A673 (cell line): ENCODE measurements at places on chromosomes 16 and 17. TPM values are rescaled to one million over a fixed set of nuclear protein-coding genes. Genes with fewer than 3 reads are reported as not detected.

CMTM2 gene
- total RNA-seq, result not detected in 2 replicates

SPATA22 gene
- total RNA-seq, result not detected in 2 replicates

DPEP1 gene
- 0.49 and 0.52 TPM in 2 replicates for total RNA-seq

SOX8 gene
- total RNA-seq, result 1.4 and 2.0 TPM in 2 replicates

GRCh38 chr16:27385398-27385797 is 16.6 kb upstream of the IL21R start:
- no peak for DNase-seq
- H3K27ac ChIP-seq, result no peak overlapping the region
- no peak overlapping the region for H3K4me3 ChIP-seq

GRCh38 chr16:1645914-1646525 is 32.1 kb upstream of the JPT2 start:
- H3K4me3 ChIP-seq, result no peak overlapping the region
- H3K36me3 ChIP-seq, result peaks cover 22% of the 10 kb centered on the region
- no peaks in the 10 kb centered on the region for H3K27me3 ChIP-seq
- no peaks in the 10 kb centered on the region for H3K4me1 ChIP-seq
- DNase-seq, result peak; percentile 25
- peak overlapping the region; percentile 14 for H3K27ac ChIP-seq

- no peaks in the 10 kb centered on the region for H3K36me3 ChIP-seq
- no peak overlapping the region for H3K4me3 ChIP-seq
- DNase-seq, result no peak
Observed at GRCh38 chr16:87080571-87081167, 236.5 kb downstream of the C16orf95 start.

DNA sequence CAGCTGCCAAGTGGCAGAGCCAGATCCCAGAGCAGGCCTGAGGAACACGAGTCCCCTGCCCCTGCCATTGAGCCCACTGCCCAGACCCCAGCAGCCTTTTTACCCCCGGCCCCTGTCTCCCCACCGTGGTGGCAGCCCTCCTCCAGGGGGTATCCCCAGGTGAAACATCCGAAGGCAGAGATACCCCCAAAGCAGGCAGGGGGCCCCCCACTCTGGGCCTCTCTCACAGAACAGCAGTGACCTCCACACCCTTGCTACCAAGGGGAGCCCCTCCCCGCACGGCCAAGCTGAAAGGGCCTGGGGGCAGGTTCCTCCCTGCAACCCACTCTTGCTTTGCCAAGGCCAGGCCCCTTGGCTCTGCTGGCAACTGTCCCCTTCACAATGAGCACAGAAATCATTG is 142.2 kb downstream of the ENGASE start:
- H3K36me3 ChIP-seq, result no peaks in the 10 kb centered on the region
- no peak for DNase-seq
- no peaks in the 10 kb centered on the region for H3K4me1 ChIP-seq

- H3K36me3 ChIP-seq, result no peaks in the 10 kb centered on the region
- no peaks in the 10 kb centered on the region for H3K4me1 ChIP-seq
- H3K27me3 ChIP-seq, result no peaks in the 10 kb centered on the region
- H3K4me3 ChIP-seq, result no peak overlapping the region
- peak; percentile 9 for DNase-seq
Observed at GRCh38 chr17:13346996-13347762, 254.6 kb downstream of the HS3ST3A1 start.

GRCh38 chr17:50906443-50906842 is 40.3 kb upstream of the TOB1 start:
- H3K36me3 ChIP-seq, result no peaks in the 10 kb centered on the region
- peaks cover 13% of the 10 kb centered on the region for H3K4me1 ChIP-seq
- H3K4me3 ChIP-seq, result no peak overlapping the region
- H3K27me3 ChIP-seq, result no peaks in the 10 kb centered on the region
- no peak for DNase-seq

DNA sequence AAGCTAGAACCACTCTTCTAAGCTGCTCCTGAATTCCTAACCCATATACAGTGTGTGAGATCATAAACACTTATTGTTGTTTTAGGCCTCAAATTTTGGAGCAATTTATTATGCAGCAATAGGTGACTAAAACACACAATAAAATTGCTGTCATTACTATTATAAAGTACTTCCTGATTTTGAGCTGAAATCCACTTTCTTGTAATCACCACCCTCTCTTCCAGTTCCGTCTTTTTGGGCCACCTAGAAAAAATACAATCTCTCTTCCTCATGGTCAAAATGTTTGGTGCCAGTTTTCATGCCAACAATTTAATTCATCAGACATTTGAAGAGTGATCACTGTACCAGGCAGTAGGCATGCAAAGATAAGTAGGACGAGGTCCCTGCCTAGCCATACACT is 43.3 kb upstream of the NF1 start:
- no peaks in the 10 kb centered on the region for H3K4me1 ChIP-seq
- H3K4me3 ChIP-seq, result no peak overlapping the region
- no peaks in the 10 kb centered on the region for H3K36me3 ChIP-seq
- no peaks in the 10 kb centered on the region for H3K27me3 ChIP-seq
- H3K27ac ChIP-seq, result no peak overlapping the region

- H3K4me1 ChIP-seq, result peaks cover 36% of the 10 kb centered on the region
- H3K27ac ChIP-seq, result no peak overlapping the region
- peaks cover 11% of the 10 kb centered on the region for H3K36me3 ChIP-seq
Observed at GRCh38 chr17:82866590-82867191, 26.9 kb upstream of the ZNF750 start.

DNA sequence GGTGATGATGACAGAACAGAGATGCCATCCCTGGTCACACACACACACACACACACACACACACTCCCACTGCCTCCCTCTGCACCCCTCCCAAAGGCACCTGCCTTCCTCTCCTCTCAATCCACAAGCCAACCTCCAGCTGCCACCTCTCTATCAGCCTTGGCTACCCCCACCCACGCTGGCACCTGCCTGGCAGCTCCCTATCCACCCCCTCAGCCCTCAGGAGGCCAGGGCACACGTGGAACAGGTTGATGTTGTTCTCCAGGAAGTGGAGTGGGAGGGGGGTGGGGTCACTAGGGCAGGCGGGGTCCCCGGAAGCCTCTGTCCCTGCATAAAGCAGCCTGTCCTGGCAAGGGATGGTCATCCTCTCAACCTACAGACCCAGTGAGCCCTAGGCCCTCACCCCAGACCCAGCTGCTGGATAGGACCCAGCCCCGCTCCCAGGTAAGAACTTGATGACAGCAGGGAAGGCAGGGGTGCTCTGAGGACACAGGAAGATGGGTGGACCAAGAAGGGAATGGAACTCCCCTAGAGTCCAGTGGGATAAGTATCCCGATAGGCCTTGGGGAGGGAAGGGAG is at the start of gene GSDMA:
TSS of gene GSDMA (plus strand) at position 363 of the 579 bp plus-strand sequence. CDS start 2,684 bp downstream, outside the sequence.
- H3K36me3 ChIP-seq, result no peaks in the 10 kb centered on the region
- no peak within 1 kb of the TSS for H3K4me3 ChIP-seq
- H3K27ac ChIP-seq, result no peak within 1 kb of the TSS
- H3K27me3 ChIP-seq, result no peaks in the 10 kb centered on the region
- no peaks in the 10 kb centered on the region for H3K4me1 ChIP-seq

DNA sequence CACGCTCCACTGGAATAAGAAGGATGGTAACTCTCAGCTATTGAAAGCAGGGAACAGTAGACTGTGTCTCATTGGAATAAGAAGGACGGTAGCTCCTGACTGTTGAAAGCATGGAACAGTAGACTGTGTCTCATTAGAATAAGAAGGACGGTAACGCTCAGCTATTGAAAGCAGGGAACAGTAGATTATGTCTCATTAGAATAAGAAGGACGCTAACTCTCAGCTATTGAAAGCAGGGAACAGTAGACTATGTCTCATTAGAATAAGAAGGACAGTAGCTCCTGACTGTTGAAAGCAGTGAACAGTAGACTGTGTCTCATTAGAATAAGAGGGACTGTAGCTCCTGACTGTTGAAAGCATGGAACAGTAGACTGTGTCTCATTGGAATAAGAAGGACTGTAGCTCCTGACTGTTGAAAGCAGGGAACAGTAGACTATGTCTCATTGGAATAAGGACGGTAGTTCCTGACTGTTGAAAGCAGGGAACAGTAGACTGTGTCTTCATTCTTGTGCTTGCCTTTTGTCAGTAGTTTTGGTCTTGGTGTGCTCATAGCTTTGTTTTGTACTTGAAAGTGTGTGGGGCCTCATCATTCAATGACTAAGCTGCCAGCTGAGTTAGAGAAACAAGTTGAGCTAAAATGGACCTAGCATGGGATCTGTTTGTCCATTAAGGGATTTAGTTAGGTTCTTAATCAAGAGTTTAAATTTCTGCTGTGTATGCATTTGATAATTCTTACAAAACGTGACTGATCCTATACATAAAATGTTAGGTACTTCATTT is 58.5 kb downstream of the BANP start:
- H3K4me3 ChIP-seq, result no peak overlapping the region
- H3K27me3 ChIP-seq, result no peaks in the 10 kb centered on the region
- H3K36me3 ChIP-seq, result no peaks in the 10 kb centered on the region
- H3K4me1 ChIP-seq, result no peaks in the 10 kb centered on the region
- DNase-seq, result no peak
- H3K27ac ChIP-seq, result no peak overlapping the region

DNA sequence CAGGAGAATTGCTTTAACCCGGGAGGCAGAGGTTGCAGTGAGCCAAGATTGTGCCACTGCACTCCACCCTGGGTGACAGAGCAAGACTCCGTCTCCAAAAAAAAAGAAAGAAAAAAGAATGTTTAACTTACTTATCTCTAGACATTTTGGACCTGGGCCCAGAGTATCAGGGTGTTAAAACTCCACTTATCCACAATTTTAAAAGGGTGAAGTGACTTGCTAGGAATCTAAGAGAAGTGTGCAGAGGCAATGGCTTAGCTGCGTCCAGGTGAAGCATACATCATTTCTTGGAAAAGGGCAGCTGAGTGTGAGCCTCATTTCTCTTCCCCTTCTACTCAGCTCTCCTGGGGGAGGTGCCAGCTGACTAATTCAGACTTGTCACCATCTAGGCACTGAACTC is 25.1 kb downstream of the ALDH3A2 start:
- H3K27me3 ChIP-seq, result no peaks in the 10 kb centered on the region
- H3K27ac ChIP-seq, result no peak overlapping the region
- no peaks in the 10 kb centered on the region for H3K4me1 ChIP-seq
- H3K4me3 ChIP-seq, result no peak overlapping the region
- DNase-seq, result no peak
- H3K36me3 ChIP-seq, result peaks cover 11% of the 10 kb centered on the region

- DNase-seq, result no peak
- H3K4me1 ChIP-seq, result no peaks in the 10 kb centered on the region
- H3K36me3 ChIP-seq, result no peaks in the 10 kb centered on the region
- no peak overlapping the region for H3K27ac ChIP-seq
Observed at GRCh38 chr17:5759501-5759925, 175.2 kb upstream of the NLRP1 start.

- no peaks in the 10 kb centered on the region for H3K36me3 ChIP-seq
- peak within 1 kb of the TSS; percentile 60 for H3K4me3 ChIP-seq
- peak; percentile 57 for DNase-seq
- no peak within 1 kb of the TSS for H3K27ac ChIP-seq
Observed at GRCh38 chr17:16491703-16492612, at the start of gene LRRC75A. LRRC75A (minus strand) TSS chr17:16492193; CDS start chr17:16491990, 203 bp downstream.

- H3K27ac ChIP-seq, result no peak overlapping the region
- peaks cover 13% of the 10 kb centered on the region for H3K4me1 ChIP-seq
- no peak overlapping the region for H3K4me3 ChIP-seq
- H3K27me3 ChIP-seq, result no peaks in the 10 kb centered on the region
- no peak for DNase-seq
- H3K36me3 ChIP-seq, result no peaks in the 10 kb centered on the region
Observed at GRCh38 chr17:4901648-4902344, 1.1 kb downstream of the CHRNE start.

DNA sequence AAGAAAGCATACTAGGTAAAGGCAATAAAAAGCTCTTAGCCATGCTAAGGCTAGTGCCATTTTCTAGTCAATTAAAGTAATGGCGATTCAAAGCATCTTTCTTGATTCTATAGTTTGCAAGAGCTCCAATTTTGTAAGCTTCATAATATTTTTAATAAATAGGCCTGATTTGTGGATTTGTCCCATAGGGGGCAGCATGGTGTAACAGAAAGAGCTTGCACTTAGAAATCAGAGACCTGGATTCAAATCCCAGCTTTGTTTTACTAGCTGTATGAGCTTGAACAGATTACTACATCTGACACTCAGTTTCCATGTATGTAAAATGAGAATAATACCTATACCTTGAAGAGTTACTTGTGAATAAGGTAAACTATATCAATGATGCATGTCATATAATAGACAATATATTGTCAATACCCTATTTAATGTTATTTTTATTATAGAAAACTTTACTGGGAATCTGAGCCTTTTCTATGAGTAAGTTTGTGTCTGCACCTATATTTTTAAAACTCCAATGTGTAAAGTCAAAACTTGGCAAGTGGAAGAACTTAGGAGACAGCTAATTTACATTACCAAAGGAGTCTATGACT is 93.6 kb upstream of the NOG start:
- no peak overlapping the region for H3K27ac ChIP-seq
- peak; percentile 57 for DNase-seq
- no peaks in the 10 kb centered on the region for H3K27me3 ChIP-seq

GRCh38 chr17:53571342-53571741 is 251.4 kb upstream of the KIF2B start:
- H3K4me1 ChIP-seq, result no peaks in the 10 kb centered on the region
- H3K27ac ChIP-seq, result no peak overlapping the region
- H3K27me3 ChIP-seq, result no peaks in the 10 kb centered on the region
- peak overlapping the region; percentile 22 for H3K4me3 ChIP-seq

DNA sequence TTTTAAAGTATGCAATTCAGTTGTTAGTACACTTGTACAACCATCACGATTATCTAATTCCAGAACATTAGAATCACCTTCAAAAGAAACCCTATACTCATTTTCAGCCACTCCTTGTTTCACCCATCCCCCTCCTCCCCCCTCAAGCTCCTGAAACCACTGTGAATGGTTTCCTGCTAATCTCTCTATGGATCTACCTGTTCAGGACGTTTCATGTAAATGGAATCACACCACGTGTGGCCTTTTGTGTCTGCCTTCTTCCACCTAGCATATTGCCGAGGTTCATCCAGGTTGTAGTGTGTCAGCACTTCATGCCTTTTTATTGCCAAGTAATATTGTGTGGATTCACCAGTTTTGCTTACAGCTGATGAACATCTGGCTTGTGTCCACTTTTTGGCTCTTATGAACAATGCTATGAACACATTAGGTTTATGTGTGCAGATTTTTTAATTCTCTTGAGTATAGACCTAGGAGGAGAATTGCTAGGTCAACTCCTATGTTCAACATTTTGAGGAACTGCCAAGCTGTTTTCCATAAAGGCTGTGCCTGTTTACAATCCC is 17.8 kb downstream of the EIF4A3 start:
- H3K27ac ChIP-seq, result no peak overlapping the region
- no peaks in the 10 kb centered on the region for H3K4me1 ChIP-seq
- DNase-seq, result no peak
- H3K36me3 ChIP-seq, result peaks cover 8% of the 10 kb centered on the region
